ENCODE measurements at places on chromosomes 5 and 9.
A peak's percentile ranks its signal among the peaks of the same experiment; 100 is the strongest.

- no peak for DNase-seq
Observed at GRCh38 chr5:143140492-143141203, 262.8 kb downstream of the NR3C1 start.

DNA sequence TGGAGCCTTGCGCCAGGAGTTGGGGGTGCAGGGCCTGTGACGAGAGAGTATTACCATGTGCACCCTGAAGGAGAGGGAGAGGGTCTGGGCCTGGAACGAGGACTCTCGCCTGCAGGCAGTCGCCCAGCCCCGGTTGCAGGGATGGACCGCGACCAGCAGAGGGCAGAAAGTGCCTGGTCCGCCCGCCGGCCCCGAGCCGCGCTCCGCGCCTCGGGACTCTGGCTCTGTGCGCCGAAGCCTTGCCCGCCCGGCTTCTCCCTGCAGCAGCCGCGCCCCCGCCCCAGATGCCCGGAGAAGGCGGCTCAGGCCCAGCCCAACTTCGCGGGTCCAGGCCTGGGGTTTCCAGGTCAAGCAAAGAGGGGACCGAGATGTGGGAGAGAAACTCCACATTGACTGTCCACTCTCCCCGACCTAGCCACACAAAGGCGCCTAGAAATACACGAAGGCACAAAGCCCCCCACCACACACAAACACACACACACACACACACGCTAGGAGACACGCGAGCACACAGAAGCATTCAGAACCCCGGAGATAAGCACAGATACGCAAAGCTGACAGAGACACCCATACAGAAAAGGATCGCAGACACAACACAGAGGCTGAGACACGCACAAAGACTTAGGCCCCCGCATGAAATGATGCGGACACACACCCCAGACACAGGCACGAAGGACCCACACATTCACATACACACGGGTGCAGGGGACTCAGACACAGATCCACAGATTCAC, 2.0 kb upstream of the LMX1B start:
- peak; percentile 50 for DNase-seq

- no peak for DNase-seq
Observed at GRCh38 chr9:28956116-28956880, 1383.0 kb upstream of the C9orf72 start.

GRCh38 chr5:106127341-106127781, 1543.4 kb downstream of the EFNA5 start:
- DNase-seq, result no peak

DNA sequence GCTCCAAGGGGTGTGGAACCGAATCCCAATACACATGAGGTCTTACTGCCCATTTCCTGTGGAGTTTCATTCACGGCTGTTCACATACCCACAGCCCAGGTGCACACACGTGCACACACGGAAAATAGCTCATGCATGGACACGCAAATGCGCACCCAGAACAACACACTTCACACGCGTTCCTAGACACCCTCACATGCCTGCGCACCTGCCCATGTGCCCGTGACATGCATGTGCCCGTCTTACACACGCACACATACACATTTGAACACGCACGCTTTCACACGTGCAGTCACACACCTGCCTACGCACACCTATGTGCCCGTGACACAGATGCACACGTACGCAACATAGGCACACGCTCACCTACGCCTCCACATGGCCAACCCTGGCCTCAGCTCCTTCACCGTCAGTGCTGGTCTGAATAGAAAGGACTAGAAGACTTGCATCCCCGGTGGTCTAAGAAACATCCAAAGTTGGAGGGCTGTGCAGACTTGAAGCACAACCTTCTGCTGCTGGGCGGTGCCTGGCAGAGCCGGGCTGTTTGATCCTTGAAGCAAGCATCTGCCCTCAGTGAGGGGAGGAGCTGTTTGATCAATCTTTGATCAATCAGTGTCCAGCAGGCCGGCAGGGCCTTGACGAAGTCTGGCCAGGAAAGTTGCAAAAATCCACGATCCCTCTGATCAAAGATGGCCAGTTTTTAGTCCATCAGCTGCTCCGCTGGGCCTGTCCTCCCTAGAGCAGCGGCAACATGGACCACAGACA, 164.7 kb downstream of the OLFM1 start:
- DNase-seq, result no peak

DNA sequence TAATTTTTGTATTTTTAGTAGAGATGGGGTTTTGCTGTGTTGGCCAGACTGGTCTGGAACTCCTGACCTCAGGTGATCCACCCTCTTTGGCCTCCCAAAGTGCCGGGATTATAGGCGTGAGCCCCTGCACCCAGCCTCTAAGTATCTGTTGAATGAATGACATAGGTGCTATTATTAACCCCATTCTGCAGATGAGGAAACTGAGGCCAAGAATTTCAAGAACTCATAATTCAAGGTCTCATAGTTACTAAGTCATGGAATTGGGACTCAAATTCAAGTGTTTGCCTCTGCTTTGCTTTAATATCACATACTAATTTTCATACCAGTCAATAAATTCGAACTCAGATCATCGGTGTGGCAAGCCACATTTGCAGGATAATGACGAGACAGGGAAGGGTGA, 1.9 kb downstream of the KIF20A start:
- no peak for DNase-seq

DNA sequence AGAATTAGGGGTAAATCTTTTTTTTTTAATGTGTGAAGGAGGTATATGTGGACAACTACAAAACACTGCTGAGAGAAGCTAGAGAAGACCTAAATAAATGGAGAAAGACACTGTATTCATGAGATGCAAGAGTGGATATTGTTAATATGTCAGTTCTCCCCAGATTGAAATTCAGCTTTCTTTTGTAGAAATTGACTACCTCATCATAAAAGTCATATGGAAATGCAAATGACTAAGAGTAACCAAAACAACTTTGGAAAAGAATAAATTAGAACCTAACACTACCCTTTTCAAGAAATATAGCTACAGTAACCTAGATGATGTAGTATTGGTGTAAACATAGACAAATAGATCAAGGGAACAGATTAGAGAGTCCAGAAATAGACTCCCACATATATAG, 400.7 kb downstream of the ADGRV1 start:
- DNase-seq, result no peak

DNA sequence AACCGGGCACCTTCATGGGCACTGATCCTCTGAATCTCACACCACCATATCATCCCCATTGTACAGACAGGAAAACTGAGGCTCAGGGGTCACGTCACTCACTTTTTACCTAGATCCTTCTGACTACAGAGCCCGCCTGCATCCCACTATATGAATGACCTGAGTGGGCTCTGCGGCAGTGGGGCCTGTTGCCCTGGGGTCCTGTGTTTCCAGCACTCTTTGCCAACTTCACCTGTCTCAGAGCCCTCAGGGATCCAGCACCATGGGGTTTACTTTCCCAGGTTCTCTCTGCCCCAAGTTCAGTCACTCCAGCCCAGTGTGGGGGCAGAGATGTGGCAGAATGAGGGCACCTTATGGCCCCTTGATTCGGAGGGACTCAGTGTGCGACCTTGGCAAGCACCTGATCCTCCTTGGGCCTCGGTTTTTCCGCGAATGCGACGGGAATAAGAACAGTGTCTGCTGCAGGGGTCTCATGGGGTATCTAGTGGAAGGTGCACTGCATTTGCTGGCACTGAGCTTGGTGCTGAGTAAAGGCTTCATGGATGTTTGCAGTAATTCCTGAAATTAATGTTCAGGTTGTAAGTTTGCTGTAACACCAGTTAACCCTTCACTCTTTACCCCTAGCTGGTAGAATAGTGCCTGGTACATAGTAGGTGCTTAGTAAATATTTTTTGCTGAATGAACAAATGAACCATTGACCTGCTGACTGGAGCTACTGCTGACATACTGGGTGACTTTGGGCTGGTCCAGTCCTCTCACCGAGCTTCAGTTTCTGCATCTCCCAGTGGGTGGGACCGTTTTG, 47.1 kb upstream of the BOD1 start:
- DNase-seq, result no peak

GRCh38 chr9:129478961-129479630, 141.8 kb downstream of the C9orf50 start:
- DNase-seq, result no peak

DNA sequence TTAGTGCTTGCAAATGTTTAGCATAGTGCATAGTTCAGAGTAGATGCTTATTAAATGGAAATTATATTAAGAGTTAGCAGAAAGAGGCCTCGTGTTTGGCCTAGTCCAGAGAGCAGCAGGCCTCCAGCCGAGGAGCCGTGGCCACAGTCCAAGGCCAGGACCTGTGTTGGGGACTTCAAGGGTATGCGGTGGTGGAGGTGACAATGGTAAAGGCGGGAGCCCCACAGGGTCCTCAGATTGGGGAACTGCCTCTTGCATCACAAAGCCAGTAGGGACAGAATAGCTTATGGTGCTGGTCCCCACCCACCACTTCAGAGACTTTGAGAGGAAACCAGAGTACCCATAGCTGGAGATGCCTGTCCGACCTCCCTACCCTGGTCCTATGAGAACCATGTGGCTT, 554.6 kb upstream of the RIOK2 start:
- DNase-seq, result no peak

DNA sequence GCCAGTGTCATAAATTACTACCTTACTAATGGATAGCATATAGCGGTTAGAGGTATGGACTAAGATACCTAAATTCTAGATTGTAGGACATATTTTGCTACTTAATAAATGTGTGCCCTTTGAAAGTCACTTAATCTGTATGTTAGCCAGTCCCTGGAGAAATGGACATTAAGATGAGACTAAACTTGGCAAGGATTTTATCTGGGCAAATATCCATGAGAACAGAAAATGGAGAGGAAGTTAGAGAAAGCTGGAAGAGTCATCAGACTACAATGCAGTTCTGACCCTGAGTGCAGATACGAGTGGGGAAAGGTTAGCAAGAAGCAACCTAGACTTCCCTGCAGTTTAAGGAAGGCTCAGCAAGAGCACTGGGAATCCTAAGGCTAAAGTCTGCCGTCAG, 33.0 kb downstream of the TBCA start:
- no peak for DNase-seq

- no peak for DNase-seq
Observed at GRCh38 chr5:146662229-146662628, 146.2 kb upstream of the GPR151 start.

GRCh38 chr5:116528519-116529234, 45.9 kb downstream of the SEMA6A start:
- no peak for DNase-seq

- no peak for DNase-seq
Observed at GRCh38 chr5:1833264-1834021, 32.2 kb downstream of the NDUFS6 start.

- no peak for DNase-seq
Observed at GRCh38 chr5:120604884-120605283, 140.8 kb downstream of the PRR16 start.

- DNase-seq, result no peak
Observed at GRCh38 chr5:32193591-32193990, 19.5 kb upstream of the GOLPH3 start.

- DNase-seq, result no peak
Observed at GRCh38 chr9:134895097-134895496, 14.5 kb downstream of the FCN2 start.

- DNase-seq, result no peak
Observed at GRCh38 chr5:167348980-167349379, 942.5 kb upstream of the WWC1 start.

DNA sequence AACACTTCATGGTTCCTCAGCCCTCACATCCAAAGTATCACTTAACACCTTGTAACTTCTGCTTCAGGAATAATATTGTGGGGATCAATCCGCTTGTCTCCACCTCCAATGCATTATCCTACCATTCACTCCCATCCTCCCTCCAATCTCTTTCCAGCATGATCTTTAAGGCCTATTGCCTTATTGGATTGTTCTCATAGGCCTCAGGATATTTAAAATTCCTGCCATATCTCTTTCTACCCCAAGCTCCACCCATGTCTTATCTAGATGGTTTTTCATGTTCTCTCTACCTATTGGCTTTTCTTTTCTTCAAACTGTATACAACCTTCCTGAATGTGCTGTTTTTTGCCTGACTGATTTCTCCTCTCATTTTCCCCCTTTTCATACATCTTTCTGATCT, 7.2 kb downstream of the KDM4C start:
- DNase-seq, result no peak

DNA sequence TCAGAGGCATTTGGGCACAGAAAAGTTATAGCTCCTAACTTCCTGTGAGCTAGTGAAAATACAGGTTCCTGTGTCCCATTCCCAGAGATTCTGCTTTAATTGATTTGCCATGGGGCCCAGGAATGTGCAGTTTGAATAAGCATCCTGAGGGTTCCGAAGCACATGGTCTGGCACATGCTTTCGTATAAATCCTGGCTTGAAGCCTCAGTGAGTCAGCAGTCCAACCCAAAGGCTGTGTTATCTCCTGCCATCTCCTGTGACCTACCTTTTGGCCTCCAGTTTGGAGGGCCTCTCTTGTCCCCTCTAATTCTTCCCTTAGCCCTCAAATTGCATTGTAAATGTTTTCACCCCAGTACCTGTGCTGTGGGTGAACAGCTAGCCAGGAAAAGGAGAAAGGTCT, 183.8 kb downstream of the NR3C1 start:
- no peak for DNase-seq

GRCh38 chr5:78472469-78473106, 112.2 kb downstream of the SCAMP1 start:
- no peak for DNase-seq

GRCh38 chr9:16515879-16516301, 354.6 kb downstream of the BNC2 start:
- no peak for DNase-seq

DNA sequence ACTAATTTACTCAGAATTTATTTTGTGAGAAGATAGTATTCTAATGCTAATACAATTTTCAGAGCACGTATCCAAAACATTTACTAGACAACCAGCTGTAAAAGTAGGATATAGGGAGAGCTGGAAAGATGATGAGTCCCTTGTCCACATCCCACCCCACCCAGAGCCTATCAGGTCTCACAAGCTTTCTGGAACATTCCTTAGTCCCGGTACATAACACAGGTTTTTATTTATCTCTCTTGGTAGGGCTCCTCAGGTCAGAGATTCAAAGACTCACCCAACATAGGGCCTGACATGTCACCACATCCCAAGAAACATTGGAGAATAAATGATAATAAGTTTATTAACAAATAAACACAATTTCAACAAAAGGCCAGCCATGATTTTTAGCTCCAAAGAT, 13.8 kb upstream of the RAD23B start:
- no peak for DNase-seq

GRCh38 chr9:133167769-133168168, 4.1 kb upstream of the GBGT1 start:
- no peak for DNase-seq

Measured in stimulated activated CD4-positive, alpha-beta T cell treated with anti-CD3 and anti-CD28 coated beads, TNF-alpha, amount 100 ng/mL, for 24 hours (primary cell).